ENCODE measurements at places on chromosomes 16 and 17.

- no peak for DNase-seq
Observed at GRCh38 chr16:67946966-67947558, 3.1 kb upstream of the LCAT start.

- peak; percentile 60 for DNase-seq
Observed at GRCh38 chr17:6910987-6911603, 79.6 kb upstream of the TEKT1 start.

GRCh38 chr16:64864232-64864809 is 257.5 kb downstream of the CDH11 start:
- DNase-seq: no peak

- DNase-seq: no peak
Observed at GRCh38 chr16:27481282-27481934, 68.3 kb downstream of the GTF3C1 start.

GRCh38 chr16:75534560-75535205 is 1.2 kb downstream of the CHST5 start:
- DNase-seq: no peak

DNA sequence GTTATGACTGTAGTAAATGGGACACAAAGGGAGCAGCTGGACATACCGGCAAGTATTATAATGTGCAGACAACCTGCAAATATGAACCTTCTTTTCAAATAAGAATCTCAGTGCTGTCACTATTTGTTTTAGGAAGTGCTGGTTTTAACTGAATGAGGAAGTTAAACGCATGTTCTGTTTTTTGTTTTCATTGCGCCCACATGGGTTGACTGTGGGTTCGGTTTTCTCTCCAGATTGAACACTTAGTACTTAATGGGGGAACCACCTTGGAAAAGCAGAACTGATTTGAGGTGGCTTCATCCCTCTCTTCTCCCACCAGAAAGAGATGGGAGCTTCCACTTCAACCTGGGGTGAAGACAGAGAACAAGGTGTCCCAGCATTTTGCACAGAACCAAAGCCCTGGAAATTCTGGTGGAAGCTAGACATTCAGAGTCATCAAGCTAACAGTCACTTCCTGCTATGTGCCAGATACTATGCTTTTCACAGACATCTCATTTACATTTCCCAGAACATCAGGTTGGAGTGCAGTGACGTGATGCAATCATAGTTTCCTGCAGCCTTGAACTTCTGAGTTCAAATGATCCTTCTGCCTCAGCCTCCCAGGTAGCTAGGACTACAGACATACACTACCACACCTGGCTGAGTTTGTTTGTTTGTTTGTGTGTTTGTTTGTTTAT is 149.8 kb downstream of the CDH13 start:
- DNase-seq: no peak

DNA sequence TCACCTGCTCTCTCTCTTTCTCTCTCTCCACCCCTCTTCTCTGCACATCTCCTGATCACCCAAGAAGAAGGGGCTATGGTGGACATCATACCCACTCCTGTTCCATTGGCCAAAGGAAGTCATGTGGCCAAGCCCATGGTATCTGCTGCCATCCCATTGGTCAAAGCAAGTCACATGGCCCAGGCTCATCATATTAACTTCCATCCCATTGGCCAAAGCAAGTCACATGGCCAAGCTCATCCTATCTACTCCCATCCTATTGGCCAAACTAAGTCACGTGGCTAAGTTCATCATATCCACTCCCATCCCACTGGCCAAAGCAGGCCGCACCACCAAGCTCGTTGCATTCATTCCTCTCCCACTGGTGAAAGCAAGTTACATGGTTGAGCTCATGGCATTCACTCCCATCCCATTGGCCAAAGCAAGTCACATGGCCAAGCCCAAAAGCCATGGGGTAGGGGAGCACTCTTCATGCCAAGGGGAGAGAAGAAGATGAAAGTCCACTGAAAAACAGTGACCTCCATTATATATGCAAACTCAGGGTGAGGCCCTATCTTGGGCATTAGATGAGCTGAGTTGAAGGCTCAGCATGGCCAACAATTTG is 29.2 kb downstream of the SNX20 start:
- DNase-seq: no peak

DNA sequence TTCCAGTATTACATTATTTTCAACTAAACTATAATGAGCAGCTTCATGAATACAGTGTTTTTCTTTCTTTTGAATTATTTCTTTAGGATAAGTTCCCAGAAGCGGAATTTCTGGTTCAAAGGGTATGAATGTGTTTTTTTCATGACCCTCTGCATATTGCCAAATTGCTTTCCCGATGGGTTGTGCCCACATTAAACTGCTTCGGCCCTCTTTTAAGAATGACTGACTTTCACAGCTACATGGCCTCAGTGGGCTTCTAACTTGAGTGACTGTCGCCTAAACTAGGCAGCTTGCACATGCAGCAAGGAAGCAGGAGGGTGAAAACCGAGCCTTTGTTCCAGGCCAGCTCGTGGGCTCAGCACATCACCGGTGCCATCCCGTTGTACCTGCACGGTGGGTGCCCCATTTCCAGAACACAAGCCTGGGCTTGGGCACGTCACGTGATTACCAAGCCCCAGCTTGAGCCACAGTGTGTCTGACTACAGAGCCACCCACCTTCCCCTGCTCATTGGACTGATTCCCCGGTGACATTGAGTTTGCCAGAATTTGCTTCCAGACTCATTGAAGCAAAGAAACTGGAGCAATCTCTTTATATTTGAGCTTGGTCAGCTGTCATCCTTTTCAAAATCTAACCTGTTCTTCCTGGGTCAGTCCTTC is 112.8 kb downstream of the CLEC16A start:
- no peak for DNase-seq

GRCh38 chr16:50213939-50214519 is 52.3 kb upstream of the ADCY7 start:
- DNase-seq: peak; percentile 63

DNA sequence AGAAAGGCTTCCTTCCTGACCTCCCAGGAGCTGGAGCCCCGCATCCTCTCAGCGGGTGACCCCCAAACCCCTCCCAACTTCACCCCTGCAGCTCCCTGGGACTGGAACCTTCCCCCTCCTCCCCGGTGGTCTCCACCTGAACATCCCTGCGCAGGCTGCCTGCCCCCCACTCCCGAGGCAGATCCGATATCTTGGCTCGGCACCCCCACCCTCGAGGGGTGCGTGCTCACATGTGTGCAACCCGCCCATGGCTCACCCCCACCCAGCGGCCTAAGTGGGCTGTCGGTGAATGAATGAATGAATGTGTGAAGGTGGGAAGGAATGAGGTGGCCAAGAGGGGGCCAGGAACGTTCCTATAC is 39.7 kb downstream of the SLC7A5 start:
- DNase-seq: no peak

GRCh38 chr16:86692426-86692825 is 114.1 kb downstream of the FOXL1 start:
- no peak for DNase-seq

- no peak for DNase-seq
Observed at GRCh38 chr16:73692861-73693260, 603.8 kb upstream of the PSMD7 start.

GRCh38 chr17:68210570-68211315 is 37.1 kb upstream of the AMZ2 start:
- no peak for DNase-seq

GRCh38 chr16:88023786-88024185 is 72.6 kb downstream of the BANP start:
- no peak for DNase-seq

DNA sequence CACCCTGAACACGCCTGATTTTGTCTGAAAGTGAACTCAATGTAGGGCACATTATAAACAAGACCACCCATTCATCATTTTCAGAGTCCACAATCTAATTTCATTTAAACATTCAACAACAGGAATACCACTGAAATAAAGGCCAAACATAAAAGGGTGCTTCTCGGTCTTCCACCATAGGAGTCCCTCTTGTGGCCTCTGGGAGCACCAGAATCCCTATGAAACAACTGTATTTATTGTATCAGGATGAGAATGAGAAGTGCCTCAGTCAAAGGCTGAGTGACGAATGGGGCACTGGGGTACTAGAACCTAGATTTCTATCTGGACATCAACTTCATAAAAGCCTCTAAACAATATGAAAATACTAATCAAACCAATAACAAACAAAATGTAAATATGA is 40.4 kb downstream of the NXPH3 start:
- no peak for DNase-seq

DNA sequence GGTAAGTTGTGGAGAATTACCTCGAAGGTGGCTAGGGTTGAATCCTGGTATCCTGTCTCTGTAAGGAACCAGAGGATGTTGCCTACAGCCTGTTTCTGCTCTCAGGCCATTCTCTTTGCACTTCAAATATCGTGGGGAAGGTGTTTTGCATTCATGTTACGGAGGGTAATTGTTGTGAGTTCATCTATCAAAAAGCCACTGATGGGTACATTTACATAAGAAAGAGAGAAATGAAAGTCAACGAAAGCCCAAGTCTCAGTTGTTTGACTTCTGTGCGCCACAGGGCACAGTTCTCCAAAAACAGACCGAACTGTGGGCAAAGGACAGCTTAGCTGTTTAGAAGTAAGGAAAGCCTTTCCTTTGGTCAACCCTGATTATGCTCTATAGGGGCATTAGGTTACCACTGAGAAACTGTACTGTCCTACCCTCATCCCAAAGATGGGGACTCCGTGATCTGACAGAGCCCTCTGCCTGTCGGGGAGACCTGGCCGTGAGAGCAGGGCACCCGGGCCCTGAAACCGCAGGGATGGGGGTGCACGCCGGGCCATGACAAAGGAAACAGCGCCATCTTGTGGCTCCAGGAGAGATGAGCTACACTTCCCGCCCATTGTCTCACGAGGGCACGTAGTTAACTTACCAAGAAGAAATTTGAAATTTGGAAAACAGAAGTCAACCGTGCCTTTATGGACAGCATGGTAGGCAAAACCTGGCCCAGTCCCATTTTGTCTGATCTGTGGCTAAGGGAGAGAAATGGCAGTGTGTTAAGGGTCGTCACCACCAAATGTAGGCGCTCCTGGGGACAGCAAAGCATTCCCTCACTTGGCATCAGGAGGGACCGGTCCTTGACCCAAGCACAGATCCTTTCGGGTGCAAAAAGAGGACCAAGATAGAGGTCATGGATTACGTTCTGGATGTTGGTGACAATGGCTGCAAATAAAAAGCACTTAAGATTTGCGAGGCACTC is 74.5 kb upstream of the DYNLRB2 start:
- no peak for DNase-seq

- no peak for DNase-seq
Observed at GRCh38 chr17:29031488-29031887, 11.5 kb upstream of the PIPOX start.

DNA sequence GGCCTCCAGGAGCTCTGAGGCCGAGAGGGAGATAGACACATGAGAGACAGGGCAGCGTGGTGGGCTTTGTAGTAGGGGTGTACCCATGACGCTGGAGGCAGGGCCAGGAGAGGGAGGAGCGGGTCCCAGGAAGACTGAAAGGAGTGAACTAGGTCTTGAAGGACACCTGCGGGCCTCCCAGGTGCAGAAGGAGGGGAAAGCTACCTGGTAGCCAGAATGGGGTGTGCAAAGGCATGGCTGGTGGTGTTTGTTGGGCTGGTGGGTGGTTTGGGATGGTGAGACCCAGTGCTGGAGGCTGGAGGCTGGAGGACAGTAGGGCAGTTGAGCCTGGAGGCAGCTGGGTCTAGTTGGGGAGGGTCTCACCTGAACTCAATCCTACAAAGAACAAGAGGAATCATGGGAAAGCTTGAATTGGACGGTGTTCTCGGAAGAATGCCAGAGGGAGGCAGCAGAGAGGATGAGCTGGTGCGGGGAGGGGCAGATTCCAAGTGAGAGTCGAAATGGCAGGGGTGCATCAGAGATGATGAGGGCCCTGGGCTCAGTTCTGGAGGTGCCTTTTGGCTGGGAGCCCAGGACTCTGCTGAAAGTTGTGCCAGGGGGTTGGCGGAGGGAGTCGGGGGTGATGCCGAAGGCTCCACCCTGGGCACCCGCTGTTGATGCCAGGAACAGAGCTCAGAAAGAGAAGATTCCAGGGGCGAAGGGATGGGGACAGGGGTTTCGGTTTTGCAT is 21.2 kb downstream of the C1QTNF1 start:
- DNase-seq: no peak

DNA sequence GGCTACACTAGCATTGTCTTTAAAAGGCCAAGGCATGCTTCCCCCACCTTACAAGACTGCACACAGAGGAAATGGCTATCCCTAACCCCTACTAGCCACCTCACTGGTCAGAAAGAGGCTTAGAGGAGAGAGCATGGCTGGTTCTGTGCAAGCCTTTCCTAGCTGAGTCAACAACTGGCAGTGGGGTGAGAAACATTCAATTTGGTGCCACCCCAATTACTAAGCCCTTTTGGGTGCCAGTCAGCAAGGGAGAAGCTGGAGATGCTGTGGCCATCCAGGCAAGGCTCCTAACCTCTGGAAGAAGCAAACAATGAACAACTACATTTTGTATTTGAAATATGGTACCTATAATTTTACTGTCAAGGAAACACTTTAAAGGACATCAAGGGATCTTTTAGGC is 4.7 kb upstream of the KAT7 start:
- no peak for DNase-seq

DNA sequence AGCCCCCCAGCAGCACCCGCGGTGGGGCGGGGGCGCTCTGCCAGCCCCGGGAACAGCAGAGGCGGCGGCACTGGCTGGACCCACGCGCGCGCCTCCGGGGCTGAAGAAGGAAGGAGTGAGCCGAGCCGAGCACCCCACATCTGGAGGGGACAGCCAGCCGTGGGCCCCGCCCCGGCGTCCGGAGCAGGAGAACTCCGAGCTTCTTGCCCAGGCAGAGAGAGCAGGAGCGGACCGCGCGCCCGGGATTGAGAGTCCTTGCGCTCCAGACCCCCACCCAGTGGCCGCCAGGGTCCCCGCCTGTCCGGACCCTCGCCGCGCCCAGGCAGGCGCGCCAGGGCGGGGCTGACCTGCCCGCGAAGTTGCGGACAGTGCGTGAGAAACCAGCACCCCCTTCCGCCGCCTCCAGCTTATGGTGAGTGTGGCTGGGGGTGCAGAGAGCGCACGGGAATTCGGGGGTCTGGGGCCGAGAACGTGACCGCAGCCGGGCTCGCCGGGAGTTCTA is 921.9 kb upstream of the EEF2KMT start:
- DNase-seq: no peak

DNA sequence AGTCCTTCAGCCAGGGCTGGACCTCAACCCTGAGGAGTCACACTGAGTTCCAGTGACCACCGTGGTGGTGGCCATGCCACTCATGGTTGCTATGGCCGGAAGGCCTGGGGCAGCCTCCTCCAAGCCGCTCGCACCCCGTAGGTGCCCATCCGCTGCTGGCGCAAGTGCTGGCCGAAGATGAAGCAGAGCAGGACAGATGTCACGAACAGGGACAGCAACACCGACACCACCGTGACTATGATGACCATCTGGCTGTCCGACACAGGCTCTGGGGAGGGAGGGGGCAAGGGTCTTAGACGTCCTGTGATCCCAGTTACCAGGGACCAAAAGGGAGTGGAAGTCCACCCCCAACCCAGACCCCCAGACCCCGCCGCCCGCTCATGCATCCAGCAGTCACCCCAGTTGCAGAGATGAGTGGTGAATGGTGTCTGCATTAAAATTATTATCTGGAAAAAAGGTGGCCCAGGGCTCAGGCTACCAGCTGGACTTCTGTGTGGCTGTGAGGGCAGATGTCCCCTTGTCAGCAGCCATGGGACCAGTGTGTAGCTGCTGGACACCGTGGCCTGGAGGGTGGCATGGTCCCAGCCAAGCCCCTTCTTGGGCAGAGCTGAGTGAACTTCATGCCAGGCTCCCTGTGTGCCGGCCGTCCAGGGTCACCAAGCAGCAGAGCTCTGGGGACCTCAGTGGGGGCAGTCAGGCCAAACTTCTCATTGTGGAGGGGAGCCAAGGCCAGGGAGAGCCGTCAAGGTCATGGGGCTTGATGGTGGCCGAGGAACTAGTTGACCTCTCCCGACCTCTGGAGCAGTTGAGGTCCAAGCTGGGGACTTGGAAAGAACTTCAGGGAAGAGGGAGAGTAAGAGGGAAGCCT is 4.7 kb downstream of the PRR29 start:
- DNase-seq: no peak

- DNase-seq: no peak
Observed at GRCh38 chr16:84604477-84605013, 13.3 kb downstream of the COTL1 start.
